ENCODE measurements at places on chromosomes 2 and 18. TPM values are rescaled to one million over a fixed set of nuclear protein-coding genes. Genes with fewer than 3 reads are reported as not detected.
A peak's percentile ranks its signal among the peaks of the same experiment; 100 is the strongest.

DNA sequence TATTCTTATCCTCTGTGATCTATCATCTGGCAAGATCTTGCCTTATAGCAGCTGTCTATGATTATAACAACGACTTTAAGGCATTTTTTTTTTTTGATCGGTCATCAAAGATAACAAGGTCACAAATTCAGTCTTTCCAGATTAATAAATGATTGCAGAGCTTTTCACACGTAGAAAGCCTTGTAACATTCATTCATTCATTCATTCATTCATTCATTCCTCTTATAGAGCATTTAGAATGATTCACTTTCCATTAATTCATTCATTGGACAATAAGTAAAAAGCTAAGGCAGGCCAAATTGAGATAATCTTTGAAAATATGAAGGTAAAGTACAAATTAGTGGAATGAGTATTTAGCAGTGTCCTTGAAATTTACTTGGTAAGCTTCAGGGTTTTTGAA lies 223.7 kb downstream of the NUP35 start:
- DNase-seq, result no peak

GRCh38 chr2:202353430-202353829 lies 22.7 kb upstream of the BMPR2 start:
- DNase-seq, result no peak

The IL36G gene
- 0.24 TPM for total RNA-seq

The ELOA2 gene
- not detected for total RNA-seq

DNA sequence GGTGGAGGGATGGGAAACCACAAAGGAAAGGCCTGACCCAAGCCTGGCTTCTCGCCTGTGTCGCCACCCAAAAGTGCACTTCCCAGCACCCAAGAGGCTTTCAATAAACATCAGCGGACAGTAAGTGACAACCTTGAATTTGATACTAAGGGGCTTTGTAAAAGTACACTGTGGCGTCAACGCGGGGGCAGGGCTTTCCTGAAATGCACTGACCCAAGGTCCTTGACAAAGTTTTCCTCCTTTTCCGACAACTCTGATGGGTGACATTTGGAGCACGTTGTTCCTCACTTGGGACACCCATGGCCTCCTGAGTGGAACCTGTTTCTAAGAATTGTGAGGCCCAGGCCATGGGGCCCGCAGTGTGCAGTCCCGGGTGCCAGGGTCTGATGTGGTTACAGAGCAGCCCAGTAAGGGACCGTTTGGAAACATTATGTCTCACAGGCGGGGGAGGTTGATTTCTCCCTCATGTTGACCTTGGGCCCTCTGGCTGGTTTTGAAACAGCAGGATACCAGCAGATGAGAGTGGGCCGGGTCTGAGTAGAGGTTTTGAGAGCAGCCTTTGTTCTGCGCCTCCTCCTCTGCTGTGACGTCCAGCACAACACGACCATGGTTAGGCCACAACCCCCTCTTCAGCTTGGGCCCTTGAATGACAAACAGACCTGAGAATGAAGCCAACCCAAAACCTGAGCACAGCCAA lies 2.8 kb upstream of the ZBTB14 start:
- DNase-seq, result no peak

The MYO7B gene
- total RNA-seq, result 11.3 TPM

- peak; percentile 65 for DNase-seq
Measured at GRCh38 chr2:75276093-75277029, 77.0 kb upstream of the TACR1 start.

The SUMO1 gene
- total RNA-seq, result 276 TPM

The DRC1 gene
- 0.24 TPM for total RNA-seq

DNA sequence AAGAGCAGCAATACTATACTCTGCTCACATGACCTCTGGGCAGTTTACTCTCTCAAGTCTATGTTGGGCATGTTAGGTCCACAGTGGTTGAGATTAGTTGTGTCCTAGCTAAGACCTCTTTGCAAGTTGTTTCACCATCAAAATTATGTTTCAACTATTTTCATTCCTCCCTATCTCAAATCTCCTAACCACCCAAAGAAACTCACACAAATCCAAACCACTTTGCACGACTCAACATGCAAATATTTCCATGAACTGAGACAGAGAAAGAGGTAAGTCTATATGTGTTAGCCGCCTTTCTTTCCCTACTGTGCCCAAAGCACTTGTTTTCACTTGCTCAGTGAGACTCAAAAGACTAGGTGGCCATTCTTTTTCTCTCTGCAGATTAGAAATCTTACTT lies 546.8 kb downstream of the TNS1 start:
- DNase-seq, result no peak

The RHBDD1 gene
- 11.0 TPM for total RNA-seq

- no peak for DNase-seq
Measured at GRCh38 chr2:96202152-96202854, 6.3 kb downstream of the STARD7 start.

The ALLC gene
- total RNA-seq, result not detected

- DNase-seq, result no peak
Measured at GRCh38 chr2:9497017-9497416, 22.7 kb downstream of the IAH1 start.

- DNase-seq, result no peak
Measured at GRCh38 chr2:134341476-134341875, 87.6 kb downstream of the MGAT5 start.

DNA sequence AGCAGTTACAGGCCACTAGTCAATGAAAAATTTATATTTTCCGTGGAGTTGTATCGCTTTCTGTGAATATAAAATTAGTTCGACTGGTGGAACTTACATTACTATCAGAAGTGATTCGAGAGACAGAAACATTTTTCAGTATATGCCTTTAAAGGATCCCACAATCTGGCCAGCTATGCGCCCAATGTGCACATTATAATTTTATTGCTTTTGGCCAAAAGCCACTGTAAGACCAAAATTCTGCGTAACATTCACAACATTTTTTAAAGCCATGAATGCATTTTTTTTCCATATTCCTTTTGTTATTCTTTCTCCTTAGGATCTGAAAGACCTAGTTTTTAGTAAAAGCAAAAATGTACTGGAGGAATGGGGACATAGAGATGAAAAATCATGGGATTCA lies 131.0 kb upstream of the CHAC2 start:
- no peak for DNase-seq

- DNase-seq, result no peak
Measured at GRCh38 chr2:218988650-218989049, 3.7 kb upstream of the FEV start.

- no peak for DNase-seq
Measured at GRCh38 chr2:6934758-6935651, 17.8 kb downstream of the RNF144A start.

The ANKRD23 gene
- total RNA-seq, result 1.8 TPM

The GAD1 gene
- 6.7 TPM for total RNA-seq

DNA sequence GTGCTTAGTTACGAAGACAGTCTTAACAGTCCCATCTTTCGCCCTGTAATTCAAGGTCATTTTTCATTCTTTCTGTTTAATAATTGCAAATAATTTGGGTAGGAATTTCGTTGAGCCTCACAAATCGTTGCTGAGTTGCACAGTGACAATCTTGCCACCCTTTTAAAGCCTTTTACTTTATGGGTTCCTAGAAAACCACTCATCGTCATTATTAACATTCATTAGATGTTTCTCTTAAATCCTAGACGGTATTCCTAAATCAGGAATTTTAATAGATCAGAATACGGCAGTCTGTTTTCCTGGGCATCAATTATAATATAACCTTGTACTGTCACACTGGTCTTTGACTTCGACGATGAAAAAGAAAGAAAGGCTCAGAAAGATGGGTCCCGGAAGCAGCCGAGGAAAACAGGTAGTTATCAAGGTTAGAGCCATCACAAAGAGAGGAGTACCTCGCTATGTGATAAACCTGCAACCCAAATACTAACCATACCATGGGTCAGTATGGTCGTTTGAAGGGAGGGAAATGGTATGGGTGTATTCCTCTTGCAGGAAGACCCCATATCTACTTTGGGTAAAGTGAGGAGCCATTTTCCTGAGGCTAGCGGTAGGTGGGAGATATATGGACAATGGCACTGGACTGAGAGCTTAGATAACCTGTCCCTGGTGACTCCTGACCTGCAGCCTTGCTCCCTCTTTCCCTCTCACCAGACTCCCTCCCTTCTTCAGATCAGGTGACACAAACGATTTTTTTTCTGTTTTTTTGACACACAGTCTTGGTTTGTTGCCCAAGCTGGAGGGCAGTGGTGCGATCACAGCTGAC lies 981 bp upstream of the SF3B1 start:
- no peak for DNase-seq

GRCh38 chr2:239201531-239201876 lies 199.3 kb downstream of the HDAC4 start:
- no peak for DNase-seq

The NGEF gene
- total RNA-seq, result 35.4 TPM

DNA sequence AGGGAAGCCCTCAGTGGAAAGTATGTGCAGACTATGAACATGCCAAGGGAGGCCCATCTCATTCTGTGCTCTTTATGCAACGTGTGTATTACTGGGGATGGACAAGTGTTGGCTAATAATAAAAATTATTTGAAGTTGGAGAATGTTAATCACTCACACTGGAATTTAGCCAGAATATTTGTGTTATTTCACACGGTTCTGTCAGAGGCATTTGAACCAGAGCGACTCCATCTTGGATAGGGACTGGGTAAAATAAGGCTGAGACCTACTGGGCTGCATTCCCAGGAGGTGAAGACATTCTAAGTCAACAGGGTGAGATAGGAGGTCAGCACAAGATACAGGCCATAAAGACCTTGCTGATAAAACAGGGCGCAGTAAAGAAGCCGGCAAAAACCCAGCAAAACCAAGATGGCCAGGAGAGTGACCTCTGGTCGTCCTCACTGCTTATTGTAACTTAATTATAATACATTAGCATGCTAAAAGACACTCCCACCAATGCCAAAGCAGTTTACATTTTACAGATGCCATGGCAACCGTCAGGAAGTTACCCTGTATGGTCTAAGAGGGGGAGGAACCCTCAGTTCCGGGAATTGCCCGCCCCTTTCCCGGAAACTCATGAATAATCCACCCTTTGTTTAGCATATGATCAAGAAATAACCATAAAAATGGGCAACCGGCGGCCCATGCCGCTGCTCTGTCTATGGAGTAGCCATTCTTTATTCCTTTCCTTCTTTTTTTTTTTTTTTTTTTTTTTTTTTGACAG lies 2.6 kb upstream of the FZD5 start:
- peak; percentile 40 for DNase-seq

DNA sequence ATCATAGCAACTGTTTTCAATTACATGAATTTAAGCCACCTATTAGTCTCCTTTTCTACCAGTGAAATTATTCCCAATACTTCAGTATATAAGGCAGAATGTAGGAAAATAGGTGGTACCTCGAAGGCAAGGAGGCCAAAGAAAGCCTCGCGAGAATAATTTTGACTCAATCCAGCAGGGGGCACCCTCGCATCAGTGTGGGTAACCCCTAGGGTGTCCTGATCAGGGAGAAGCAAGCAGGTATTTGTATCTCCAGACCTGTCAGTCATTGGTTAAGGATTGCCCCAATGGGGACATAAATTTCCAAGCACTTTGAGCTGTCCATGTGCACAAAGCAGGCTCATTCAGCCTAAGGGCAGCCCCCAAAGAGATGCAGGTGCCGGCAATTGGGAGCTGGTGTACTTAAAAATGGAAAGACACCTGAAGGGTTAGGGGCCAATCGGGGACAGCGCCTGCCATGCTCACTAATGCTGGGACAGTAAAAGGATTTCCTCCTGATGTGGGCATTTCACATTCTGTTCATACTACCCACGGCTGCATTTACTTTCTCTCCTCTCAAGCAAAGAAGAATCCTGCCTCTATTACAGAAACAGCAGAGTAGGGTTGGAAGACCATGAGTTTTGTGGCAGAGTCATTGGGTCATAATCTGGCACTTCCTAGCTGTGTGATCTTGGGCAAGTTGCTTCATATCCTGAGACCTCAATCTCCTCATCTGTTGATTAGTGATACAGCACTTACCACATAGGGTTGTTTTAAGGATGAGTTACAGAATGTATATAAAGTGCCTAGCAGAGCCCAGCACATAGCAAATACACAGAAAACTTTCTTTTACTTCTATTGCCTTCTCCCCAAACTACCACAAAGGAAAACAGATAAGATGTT lies 136.1 kb downstream of the ICOS start:
- DNase-seq, result no peak

GRCh38 chr2:19244460-19245363 lies 113.7 kb downstream of the OSR1 start:
- peak; percentile 19 for DNase-seq

DNA sequence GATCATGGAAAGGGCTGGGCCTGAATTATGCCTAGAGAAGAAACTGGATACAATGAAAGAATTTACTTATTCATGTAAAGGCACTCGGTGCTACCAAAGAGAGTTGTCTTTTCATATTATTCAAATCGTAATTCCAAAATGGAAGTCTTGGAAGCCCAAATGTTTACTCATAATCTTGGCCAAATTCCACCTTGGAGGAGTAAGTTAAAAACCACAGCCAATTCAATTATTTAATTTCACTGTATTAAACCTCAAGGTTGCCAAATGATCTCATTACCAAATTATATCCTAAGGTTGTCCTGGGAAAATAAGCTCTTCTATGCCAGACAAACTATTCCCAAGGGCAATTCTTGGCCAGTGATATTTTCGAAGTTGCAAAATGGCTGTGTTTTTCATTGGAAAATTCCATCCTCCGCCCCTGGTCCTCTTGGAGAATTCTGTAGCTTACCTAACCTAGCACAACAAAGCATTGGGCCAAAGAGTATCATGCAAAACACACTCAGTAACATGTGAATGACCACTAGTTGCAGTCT lies 11.1 kb upstream of the VPS4B start:
- no peak for DNase-seq

DNA sequence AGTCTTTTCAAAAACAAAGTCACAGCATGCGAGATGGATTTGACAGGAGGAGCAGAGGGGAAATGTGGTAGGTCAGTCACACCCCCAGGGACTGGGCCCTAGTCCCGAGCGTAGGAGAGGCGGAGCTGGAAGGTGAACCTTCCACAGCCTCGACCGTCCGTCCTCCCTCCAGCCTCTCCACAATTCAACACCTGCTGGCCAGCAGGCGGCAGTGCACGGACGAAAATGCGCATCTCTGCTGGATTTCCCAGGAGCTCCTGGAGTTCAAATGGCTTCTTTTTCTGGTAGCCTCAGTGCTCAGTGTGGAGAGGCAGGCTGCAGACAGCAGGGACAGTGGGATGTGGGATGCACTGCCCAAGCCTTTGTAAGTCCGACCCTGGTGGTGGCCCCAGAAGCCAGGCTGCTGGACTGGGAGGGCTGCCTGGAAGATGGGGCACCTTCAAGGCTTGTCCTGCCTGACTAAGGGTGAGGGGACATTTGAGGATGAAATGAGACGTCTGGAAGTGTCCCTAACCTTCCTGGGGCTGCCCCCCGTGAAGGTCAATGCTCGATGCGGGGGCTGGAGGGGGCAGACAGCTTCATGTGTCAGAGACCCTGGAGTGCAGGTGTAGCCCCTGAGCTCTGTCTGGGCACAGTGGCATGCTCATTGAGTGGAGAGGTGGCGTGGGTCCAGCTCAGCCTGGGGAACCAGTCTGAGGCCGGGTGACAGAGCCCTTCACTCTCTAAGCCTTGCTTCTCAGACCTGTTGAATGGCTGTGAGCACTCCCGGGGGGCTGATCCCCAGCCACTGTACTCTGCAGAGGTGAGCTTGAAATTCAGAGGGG lies 189.5 kb downstream of the TFCP2L1 start:
- peak; percentile 56 for DNase-seq

The NT5C1B gene
- total RNA-seq, result not detected

- DNase-seq, result no peak
Measured at GRCh38 chr18:6624271-6624660, 105.2 kb upstream of the ARHGAP28 start.

All from RPMI7951 (cell line).